ENCODE measurements at places on chromosomes 16 and 17. TPM values are rescaled to one million over a fixed set of nuclear protein-coding genes. Genes with fewer than 3 reads are reported as not detected.

ZNF423 gene
- 28.5 TPM for polyA plus RNA-seq

DNA sequence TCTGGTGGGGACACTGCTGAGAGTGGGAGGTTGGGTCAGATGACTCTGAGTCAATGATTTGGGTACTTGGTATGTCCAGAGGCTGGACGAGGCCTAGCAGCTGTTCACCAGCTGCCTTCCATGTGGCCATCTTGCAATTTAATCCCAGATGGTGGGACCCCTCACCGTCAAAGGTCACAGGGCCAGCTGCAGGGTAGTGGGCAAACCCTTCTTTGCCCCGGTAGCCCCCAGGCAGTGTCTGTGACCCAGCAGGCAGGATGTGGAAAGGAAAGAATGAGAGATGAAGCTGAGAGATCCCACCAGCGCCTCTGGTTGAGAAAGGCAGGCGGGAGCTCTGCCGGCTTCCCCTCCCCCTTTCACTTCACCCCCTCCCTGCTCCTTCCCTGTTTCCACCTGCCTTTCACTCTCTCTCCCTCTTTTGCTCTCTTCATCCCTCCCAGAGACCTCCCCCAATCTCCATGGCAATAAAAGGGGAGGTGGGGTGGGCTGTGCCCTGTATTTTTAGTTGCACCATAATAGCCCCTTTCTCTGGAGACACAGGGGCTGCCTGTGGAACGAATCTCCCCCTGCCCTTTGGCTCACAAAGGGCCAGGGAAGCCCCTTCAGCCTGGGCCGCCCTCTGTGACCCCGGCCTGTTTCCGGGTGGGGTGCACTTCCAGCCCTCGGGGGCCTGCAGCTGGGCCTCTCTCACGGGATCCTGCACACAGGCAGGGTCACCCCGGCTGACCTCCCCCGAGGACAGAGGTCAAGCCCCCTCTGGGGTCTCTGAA lies 20.2 kb downstream of the CDK5RAP3 start:
- no peak for DNase-seq

DNA sequence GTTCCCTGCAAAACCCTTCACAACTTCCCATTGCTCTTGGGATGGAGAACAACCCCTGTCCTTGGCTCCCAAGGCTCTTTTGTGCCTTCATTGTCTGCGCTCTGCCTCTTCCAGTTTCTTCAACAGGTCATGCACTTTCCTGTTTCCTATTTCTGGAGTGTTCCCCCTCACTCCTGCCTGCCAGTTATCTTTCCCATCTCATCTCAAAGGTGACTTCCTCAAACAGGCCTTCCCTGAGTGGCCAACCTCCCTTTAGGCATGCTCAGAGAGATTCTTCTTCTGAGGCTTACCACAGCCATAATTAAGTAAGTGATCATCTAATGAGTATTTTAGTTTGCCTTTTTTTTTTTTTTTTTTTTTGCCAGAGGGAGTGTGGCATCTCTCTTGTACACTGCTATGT lies 2.9 kb upstream of the CYLD start:
- DNase-seq: no peak

GRCh38 chr17:977166-977565 lies 2.4 kb downstream of the NXN start:
- DNase-seq: no peak

DNA sequence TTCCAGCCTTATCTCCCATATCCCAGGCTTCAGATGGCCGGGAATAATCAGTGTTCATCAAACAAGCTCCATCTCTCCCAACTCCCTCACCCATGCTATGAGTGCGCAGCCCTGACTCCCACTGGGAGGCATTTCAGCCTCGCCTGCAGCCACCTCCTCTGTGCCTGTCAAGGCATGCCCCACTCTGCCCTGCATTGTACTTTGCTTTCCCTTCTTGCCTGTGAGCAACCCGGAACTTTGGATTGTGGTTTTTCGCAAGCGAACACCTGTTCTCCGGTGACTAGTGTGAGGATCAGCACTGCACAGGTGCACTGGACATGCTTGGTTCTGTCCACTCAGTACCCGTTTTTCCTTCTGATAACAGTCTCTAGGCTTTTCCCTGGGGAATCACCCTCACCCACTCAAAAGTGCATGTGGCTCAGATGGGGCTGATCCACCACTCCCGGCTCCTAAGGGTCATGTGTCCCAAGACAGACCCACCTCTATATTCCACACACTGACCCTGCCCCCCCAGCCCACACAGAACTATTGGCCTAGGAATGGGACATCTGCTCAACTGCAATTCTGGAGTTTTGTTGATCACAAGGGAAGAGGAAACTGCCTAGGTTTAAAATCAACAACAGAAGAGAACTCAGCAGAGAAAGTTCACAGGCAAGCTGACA lies 9.1 kb downstream of the CHST6 start:
- DNase-seq: no peak

GRCh38 chr17:2883544-2884213 lies 87.4 kb downstream of the RAP1GAP2 start:
- DNase-seq: no peak

DNA sequence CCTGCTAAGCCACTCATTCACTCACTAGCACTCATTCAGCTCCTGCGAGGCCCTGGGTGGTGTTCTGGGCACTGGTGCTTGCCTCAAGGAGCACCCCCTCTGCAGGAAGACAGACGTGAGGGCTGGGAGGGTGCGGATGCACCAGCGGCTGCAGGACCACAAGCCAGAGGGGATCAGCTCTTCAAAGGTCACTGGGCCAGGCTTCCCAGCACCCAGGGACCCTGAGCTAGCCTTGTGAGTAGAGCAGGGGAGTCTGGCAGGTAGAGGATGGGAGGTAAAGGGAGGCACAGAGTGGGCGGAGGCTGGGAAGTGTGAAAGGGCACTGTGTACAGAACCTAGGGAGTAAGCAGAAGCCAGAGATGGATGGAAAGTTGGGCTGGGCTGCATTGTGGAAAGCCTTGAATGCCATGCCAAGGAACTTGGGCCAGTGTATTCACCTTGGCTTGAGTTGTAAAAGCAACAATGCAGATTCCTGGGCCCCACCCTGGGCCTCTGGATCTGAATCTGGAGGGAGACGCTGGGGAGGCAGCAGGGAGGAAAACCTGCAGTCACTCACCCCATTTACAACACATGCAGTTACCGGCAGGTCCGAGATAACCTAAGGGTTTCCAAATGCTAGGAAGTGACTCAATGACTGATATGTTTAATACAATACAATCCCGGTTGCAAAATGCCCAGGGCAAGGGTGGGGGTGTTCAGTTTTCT lies 1.7 kb downstream of the IL4R start:
- no peak for DNase-seq

DNA sequence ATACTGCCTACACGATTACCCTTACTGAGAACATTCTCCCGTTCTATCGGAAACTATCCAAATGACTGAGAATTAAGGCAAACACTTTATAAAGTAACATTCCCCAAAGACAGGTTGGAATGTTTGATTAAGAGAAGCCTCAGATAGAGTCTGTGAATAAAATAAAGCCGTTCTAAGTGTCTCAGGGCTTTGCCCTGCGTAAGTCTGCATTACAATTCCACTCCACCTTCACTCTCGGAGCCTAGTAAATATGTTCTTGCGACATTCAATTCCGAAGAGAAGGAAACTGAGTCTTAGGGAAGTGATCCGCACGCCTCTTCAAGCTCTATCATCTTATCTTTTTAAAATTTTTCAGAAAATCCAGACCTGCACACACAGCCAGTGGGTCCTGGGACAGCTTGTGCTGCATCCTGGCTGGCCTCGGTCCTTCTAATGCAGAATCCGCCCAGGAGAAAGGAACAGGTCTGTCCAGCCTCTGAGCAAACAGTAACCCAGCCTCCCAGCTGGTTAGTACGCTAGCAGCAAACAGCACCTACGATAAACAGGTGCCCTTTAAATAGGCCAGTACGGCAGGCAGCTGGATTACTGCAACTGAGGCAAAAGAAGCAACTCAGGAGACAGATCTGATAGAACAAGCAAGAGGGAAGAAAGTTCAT lies 254.1 kb upstream of the IRX3 start:
- no peak for DNase-seq
